ENCODE measurements at places on chromosomes 6 and 20.

DNA sequence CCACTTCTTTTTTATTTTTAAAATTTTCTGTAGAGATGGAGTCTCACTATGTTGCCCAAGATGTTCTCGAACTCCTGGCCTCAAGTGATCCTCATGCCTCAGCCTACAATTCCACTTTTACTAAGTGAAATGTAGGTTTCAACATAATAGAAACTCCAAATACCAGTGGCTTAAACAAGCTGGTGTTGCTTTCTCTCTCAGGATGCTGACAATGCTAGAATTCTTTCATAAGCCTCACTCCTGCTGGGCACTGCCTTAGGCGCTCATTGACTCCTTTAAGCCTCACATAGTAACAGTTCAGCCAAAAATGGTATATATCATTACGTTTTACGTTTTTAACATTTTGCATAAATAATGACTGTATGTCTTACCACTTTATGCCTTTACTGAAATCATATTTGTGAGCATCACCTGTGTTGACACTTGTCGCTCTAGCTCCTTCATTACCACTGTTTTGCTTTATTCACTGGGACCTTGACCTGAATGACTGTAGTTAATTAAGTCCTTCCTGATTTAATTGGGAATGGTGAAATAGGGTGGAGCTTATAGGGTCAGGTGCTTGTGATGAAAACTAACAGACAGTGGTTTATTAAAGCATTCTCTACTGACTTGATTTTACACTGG, 3.9 kb upstream of the CST9 start:
- no peak for DNase-seq

DNA sequence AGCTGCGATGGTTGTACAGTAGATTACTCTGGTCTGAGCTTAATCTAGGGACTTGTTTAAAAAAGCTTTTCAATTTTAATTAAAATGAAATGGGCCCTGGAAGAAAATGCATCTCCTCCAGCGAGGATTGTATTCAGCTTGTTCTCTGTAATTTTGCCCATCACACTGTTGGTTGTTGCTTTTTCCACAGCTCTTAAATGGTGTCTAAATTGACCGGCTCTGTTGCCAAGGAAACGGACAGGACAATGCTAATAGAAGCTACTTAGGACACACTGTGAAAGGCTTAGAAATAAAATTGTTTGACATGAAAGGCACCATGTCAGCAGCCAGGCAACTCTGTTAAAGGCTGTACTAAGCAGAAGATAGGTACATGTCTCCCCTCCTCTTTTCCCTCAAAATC, 116.7 kb upstream of the NRSN1 start:
- DNase-seq, result no peak

DNA sequence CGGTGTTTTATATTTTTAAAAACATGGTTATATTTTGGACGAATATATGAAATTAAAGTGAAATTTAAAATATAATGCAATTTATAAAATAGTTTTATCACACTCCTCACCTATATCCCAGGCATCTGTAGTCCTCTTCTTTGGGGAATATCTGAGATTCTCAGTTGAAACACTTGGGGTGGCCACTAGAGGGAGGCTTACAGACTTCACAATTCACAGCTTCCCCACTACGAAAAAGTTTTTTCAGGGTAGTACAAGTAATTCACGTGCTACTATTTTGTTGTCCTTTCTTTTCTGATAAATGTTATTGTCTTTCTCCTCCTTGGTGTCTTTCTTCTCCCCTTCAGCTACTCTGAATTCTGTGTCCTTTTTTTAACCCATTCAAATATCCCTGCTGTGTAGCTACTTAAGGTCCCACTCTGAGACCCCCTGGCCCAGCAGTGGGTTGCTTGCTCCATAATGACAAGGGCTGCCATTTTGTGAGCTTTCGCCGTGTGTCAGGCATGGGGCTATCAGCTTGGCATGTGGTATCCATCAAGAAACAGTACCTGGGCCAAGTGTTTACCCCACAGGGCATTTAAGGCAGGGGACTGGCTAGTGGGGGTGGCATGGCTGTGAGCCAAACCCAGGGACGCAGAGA, 43.6 kb upstream of the PHACTR3 start:
- DNase-seq, result no peak

DNA sequence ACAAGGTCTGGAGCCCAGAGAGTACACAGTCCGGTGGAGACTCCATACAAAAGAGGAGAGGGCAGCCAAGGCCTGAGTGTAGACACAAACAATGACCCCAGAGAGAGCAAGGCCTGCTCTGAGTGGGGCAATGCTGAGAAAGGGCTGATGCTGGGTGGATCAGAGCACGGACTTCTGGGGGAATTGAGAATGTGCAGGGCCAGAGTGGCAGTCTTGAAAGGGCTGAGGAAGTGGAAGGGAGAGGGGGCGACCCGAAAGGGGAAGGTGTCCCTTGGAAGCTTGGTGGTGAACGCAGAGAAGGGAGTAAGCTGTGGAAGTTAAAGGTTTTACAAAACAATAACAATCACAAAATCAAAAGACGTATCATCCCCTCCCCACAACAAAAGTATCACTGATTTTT, 12.0 kb upstream of the GRM4 start:
- DNase-seq, result no peak

GRCh38 chr20:10683537-10683936, 9.7 kb upstream of the JAG1 start:
- no peak for DNase-seq

- no peak for DNase-seq
These were observed 3.7 kb downstream of the RRBP1 start for GRCh38 chr20:17678295-17678694.

DNA sequence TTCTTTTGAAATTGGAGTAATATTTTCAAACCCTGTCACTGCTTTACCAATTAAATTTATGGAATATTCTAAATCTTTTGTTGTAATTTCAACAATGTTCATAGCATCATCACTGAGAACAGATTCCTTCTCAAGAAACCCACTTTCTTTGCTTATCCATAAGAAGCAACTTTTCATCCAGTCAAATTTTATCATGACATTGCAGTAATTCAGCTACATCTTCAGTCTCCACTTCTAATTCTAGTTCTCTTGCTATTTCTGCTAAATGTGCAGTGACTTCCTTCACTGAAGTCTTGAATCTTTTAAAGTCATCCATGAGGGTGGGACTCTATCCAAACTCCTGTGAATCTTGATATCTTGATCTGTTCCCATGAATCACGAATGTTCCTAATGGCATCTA, 132.4 kb downstream of the INSM1 start:
- DNase-seq, result no peak

- DNase-seq, result no peak
These were observed 5.5 kb downstream of the C6orf141 start for GRCh38 chr6:49555951-49556350.

DNA sequence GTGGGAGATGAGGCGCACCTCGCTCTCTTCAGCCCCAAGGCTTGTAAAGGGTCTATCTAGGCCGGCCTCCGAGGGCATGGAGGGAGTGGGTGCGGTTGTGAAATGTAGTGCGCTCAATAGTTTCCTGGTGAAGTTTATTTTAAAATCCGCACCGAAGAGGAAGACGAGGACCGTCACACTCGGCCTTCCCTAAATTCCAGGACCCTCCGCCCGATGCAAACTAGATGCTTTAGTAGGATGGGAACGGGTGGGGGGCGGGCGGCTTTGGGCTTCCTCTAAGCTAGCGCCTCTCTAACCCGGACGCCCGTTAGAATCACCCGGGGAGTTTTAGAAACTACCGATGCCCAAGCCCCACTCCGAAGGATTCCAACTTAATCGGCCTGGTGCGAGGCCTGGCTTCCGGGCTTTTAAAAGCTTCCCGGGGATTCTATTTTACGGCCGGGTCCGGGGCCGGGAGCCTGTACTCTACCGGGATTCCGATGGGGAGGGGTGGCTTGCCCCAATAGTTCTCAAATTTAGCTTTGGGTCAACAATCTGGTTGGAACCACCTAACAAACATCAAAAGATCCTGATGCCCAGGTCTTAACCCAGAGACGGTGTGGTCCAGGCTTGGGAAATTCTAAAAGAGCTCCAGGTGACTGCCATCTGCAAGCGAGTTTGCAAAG, 548 bp upstream of the BCAS4 start:
- DNase-seq, result no peak

- DNase-seq, result no peak
These were observed 179.2 kb downstream of the TMEM242 start for GRCh38 chr6:157143890-157144798.

DNA sequence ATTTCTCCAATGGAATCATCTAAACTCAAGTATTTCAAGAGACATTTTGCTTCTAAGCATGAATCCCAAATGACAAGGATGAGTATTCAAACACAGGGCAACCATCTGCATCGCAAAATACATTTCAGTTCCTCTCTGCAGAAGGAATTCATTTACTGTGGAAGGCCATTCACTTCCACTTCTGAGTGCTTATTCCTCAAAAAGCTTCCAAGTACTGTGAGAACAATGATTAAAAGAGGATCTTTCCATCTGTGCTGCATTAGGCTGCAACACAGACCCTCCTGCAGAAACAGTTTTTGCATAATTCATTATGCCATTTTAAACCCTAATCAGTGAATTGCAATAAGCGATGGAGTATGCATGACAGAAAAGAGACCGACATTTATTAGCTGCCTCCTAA, 52.5 kb downstream of the ARHGAP18 start:
- no peak for DNase-seq

GRCh38 chr6:110687326-110687725, 127.9 kb downstream of the CDK19 start:
- no peak for DNase-seq

DNA sequence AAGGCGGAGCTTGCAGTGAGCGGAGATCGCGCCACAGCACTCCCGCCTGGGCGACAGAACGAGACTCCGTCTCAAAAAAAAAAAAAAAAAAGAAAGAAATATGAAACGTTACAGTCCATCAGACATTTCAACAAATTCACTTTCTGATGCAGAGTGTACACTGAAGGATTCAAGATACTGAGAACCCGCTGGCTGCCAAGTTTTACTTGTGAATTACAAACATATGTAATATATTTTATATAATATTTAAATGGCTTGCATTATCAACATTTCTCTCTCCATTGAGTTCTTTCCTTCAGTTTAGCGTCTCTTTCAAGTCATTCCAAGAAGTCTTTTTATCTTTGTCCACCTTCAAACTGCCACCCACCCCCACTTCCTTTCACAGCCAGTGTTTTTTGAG, 240.9 kb upstream of the RNF217 start:
- DNase-seq, result no peak

- DNase-seq, result no peak
These were observed 56.9 kb downstream of the LY86 start for GRCh38 chr6:6645261-6645917.

DNA sequence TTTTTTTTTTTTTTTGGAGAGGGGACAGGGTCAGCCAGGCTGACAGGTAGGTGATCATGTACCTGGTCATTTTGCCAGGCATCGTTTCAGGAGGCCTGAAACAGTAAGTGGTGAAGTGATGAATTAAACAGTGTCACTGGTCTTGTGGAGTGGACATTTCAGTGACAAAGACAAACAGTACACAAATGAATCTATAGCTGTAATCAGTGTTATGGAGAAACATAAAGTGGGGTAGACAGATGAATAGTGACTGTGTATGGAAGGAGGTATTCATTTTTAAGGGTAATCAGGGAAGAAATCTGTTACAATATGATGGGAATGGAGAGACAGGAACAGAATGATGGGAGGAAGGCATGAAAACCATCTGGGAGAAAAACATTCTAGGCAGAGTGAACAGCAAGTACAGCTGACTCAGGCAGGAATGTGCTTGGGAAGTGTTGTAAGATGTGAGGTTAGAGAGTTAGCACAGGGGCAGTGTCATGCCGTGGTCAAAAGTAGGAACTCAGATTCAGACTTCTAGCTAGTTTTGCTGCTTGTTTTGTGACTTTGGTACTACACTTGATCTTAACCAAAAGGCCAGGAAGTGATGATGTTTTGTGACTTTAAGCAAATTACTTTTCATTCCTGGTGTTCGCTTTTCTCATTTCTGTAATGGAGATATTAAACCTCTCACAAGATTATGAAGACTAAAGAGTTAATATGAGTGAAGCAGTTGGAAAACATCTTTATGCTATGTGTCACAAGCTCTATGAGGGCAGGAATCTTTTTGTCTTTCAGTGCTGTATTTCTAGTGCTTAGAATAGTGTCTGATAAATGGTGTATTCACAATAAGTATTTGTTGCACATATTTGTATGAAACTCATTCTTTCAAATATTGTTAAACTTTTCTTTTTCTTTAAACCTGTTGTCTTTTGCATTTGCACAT, 43.4 kb downstream of the QKI start:
- DNase-seq, result no peak

GRCh38 chr6:16319813-16320532, 81.6 kb downstream of the GMPR start:
- peak; percentile 44 for DNase-seq

GRCh38 chr6:5501837-5502236, 240.5 kb downstream of the FARS2 start:
- DNase-seq, result no peak

DNA sequence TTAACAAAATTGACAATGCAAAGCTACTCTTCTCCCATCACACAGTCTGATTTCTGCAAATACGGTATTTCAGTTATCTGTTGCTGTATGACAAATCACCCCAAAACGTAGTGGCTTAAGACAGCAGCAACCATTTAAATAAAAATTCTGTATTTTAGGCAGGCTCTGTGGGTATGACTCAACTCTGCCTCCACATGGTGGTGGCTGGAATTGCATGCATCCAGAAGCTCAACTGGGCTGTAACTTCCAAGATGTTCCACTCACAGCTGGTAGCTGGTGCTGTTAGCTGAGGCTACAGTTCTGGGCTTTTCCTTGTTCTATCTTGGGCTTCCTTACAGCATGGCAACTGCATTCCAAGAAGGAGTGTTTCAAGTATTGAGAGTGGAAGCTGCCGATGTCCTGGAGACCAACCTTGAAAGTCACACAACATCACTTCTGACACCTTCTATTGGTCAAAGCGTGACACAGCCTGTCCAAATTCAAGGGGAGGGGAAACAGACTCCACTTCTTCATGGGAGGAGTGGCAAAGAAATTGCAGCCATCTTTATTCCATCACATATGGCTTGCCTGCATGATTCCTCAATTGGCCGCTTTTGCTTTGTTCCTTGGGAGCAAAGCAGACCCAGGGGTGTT, 39.7 kb upstream of the TULP1 start:
- no peak for DNase-seq

GRCh38 chr6:49454787-49455709, 8.0 kb downstream of the MMUT start:
- DNase-seq, result no peak

GRCh38 chr6:139536751-139537617, 162.5 kb upstream of the CITED2 start:
- no peak for DNase-seq

GRCh38 chr6:137692806-137693205, 174.3 kb upstream of the TNFAIP3 start:
- DNase-seq, result no peak

- no peak for DNase-seq
These were observed 4.3 kb downstream of the KHDC1 start for GRCh38 chr6:73258721-73259120.

DNA sequence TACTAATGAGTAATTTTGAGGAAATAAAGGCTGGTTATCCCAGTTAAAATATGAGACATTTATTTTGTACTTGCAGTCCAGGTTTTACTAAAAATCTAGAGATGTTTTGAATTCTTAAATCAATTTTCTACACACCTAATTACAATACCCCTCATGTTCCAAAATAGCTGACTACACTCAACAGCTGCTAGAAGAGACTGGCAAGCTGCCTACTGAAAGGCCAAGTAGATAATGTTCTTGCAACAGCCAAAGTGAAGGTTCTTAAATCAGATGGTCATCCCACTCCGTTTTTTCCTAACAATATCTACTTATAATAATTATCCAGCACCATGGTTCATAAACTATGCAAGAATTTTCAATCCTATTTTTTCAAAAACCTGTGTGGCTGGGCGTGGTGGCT, 69.0 kb downstream of the DTNBP1 start:
- DNase-seq, result no peak

- DNase-seq, result no peak
These were observed 973 bp upstream of the BRD2 start for GRCh38 chr6:32967151-32968091.

GRCh38 chr6:137877113-137877512, 10.1 kb downstream of the TNFAIP3 start:
- no peak for DNase-seq
